ENCODE measurements at places on chromosomes 2 and 18.

DNA sequence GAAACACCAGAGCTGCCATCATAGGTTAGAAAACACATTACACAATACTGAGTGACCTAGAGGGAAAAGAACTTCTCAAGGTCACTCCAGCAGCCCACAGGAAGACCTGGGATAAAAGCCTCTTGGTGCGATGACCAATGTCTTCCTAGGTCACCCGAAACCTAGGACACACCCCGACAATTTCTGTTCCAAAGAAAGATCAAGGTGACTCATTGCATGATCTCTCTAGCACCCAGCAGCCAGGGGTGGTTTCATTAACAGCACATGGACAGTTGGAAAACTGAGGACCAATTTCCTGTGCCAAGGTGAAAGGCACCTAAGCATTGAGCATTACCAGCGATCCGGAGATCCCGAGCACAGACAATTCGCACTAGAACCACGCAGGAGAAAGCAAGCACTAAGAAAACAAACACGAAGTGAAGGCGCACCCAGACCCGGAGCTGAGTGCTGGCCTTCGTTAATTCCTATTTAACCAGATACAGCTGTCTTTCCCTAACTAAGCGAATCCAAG, 1.5 kb downstream of the CACNB4 start:
- peak; percentile 15 for DNase-seq

- no peak for DNase-seq
These were observed 1.5 kb upstream of the ZNF397 start for GRCh38 chr18:35239314-35239713.

DNA sequence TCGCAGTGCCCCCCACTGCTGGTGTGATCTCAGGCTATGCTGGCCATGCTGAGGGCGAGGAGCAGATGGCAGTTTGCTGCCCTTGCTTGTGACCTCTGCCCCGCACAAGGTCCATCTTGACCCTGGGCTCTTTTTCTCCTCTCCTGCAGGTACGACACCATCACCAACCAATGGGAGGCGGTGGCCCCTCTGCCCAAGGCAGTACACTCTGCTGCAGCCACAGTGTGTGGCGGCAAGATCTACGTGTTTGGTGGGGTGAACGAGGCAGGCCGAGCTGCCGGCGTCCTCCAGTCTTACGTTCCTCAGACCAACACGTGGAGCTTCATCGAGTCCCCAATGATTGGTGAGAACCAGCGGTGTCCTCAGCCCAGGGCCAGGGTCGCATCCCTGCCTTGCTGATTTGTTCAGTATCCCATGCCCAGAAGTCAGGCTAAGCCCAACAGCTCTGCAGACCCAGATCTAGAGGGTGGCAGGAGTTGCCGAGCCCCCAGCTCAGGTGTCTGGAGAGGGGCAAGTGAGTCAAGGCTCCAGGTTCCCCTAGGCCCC, 223.8 kb downstream of the ATAD2B start:
- peak; percentile 8 for DNase-seq

- no peak for DNase-seq
These were observed 19.4 kb downstream of the KRCC1 start for GRCh38 chr2:88036182-88036581.

GRCh38 chr2:124136110-124136509, 111.0 kb downstream of the CNTNAP5 start:
- DNase-seq = no peak
